ENCODE measurements at places on chromosomes 4 and X.

GRCh38 chr4:109994415-109994827 lies 81.7 kb downstream of the EGF start:
- no peak for DNase-seq
- peaks cover 27% of the 10 kb centered on the region for H3K4me1 ChIP-seq
- no peak overlapping the region for H3K27ac ChIP-seq
- H3K27me3 ChIP-seq, result peaks cover 23% of the 10 kb centered on the region
- peak overlapping the region; percentile 31 for H3K4me3 ChIP-seq

DNA sequence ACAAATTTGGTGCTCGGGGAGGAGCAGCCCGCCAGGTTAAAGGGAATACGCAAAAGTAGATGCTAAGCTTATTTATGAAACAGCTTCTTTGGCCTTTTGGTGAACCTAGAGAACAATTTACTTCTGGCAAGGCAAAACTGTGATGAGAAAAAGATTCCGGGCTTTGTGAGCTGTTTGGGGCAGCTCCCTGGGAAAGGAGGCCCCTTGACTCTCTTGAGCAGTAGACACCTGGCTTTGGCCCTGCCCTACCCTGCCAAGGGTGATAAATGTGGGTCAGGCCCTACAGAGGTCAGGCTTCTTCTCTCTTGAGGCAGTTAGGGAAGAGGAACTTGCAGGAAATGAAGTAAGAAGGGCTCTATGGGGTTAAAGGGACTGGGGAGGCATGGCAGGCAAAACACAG lies 509.6 kb downstream of the MID1IP1 start:
- peak overlapping the region; percentile 100 for H3K27ac ChIP-seq
- peaks cover 46% of the 10 kb centered on the region for H3K36me3 ChIP-seq
- H3K4me1 ChIP-seq, result peaks cover 67% of the 10 kb centered on the region
- DNase-seq, result no peak
- no peaks in the 10 kb centered on the region for H3K27me3 ChIP-seq

DNA sequence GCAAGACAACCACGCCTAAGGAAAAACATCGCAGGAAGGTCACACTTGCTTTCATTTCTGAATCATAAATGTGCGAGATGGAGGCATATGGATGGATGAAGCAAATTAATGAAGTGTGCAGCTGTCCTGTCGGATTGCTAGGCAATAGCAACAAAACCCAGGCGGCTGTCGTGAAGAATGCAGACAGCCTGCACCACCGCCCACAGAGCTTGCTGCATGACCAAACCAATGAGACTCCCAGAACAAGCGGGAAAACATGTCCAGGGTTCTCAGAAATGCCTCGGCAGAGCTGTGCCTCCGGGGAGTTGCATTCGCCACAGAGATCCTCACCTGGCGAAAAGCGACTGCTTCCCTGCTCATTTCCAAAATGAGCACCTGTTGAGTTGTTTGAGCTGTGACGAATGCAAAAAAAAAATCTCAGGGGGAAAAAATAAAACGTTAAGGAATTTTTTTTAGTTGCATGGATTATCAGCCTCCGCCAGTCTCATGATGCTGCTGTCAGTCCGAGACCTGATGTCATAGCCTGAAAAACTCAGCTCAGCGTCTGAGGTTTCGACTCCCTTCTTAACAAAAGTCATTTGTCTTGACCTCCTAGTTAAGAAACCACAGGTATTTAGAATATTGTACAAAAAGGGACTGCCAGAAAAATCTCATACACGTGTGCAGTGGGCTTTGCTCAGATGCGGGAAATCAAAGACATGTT lies 155.5 kb upstream of the MXRA5 start:
- H3K36me3 ChIP-seq, result no peaks in the 10 kb centered on the region
- no peaks in the 10 kb centered on the region for H3K4me1 ChIP-seq
- DNase-seq, result no peak
- H3K4me3 ChIP-seq, result no peak overlapping the region
- H3K27me3 ChIP-seq, result no peaks in the 10 kb centered on the region
- no peak overlapping the region for H3K27ac ChIP-seq

DNA sequence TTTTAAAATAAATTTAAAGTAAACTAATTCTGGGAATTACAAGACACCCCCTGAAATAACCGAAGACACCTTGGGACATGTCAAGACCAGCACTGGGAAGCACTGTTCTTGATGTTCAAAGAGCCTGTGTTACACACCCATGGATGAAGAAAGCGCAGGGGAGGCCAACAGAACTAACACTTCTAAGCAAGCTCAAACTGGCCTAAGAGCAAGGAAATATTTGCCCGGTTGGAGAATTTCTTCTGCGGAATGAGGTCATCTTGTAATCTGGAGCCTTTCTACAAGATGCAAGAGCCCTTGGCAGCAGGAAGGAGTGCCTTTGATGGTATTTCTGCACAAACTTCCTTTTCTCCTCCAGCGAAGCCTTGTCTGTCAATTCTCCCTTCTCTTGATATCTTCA lies 9.3 kb upstream of the EFHC2 start:
- peaks cover 31% of the 10 kb centered on the region for H3K27me3 ChIP-seq
- no peaks in the 10 kb centered on the region for H3K4me1 ChIP-seq
- DNase-seq, result no peak
- no peaks in the 10 kb centered on the region for H3K36me3 ChIP-seq

DNA sequence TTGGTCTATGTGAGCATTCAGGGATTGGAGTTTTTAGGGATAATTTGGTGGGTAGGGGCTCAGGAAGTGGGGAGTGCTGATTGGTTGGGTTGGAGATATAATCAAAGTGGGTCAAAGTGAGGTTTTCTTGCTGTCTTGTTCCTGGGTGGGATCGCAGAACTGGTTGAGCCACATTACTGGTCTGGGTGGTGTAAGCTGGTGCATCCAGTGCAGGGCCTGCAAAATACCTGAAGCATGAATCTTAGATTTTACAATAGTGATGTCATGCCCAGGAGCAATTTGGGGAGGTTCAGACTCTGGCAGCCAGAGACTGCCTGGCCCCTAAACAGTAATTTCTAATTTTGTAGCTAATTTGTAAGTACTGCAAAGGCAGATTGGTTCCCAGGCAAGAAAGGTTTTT lies 665.6 kb upstream of the PRKX start:
- DNase-seq, result no peak
- no peaks in the 10 kb centered on the region for H3K4me1 ChIP-seq
- H3K27me3 ChIP-seq, result no peaks in the 10 kb centered on the region
- H3K36me3 ChIP-seq, result no peaks in the 10 kb centered on the region
- H3K4me3 ChIP-seq, result no peak overlapping the region
